ENCODE measurements at places on chromosomes 6 and 20.

DNA sequence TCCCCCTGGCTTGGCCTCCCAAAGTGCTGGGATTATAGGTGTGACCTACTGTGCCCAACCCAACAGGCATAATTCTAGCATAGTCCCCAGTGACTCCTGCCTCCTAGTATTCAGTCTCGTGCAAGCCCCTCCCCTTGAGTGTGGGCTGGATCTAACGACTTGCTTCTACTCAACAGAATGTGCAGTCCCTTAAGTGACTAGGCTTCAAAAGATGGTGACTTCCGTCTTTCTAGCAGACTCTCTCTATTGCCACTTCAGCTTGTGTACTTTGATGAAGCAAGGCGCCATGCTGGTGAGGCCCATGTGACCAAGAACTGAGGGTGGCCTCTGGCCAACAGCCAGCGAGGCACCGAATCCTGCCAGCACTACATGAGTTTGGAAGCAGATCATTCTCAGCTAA lies 109.6 kb upstream of the TRAF3IP2 start:
- no peak for DNase-seq

GRCh38 chr20:20085812-20086211 lies 33.5 kb downstream of the CFAP61 start:
- no peak for DNase-seq

DNA sequence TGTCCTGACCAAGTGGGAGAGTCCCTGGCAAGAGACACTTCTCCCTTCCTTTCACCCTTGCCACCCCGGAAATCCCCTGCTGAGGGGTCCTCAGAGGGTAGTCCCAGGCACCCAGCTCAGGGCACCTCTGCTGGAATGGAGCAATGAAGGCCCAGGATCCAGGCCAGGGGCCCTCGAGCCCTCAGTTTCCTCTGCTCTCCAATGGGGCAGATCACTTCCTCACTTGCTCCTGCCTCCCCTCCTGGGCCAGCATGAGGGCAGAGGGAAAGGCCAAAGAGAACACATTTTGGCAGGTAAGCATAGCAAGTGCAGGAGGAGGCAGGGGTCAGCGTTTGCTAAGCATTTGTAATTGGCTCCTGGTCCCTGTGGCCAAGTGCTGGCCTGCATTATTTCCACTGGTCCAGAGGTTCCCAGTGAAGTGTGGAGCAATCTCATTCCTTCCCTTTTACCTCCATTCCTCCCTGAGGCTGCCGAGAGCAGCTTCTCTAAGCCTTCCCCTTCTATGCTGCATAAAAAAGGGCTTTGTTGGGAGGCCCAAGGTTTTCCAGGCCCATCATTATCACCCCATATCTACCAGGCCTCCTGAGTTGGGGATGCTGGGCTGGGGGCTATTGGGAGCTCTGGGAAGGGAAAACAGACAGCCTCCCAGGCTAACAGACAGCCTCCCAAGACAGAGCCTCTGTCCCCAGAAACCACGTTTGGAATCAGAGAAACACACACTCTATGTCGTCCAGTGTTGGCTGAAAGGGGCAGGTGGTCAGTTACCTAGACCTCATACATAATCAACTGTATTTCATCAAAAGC lies 28.8 kb upstream of the VEGFA start:
- no peak for DNase-seq

DNA sequence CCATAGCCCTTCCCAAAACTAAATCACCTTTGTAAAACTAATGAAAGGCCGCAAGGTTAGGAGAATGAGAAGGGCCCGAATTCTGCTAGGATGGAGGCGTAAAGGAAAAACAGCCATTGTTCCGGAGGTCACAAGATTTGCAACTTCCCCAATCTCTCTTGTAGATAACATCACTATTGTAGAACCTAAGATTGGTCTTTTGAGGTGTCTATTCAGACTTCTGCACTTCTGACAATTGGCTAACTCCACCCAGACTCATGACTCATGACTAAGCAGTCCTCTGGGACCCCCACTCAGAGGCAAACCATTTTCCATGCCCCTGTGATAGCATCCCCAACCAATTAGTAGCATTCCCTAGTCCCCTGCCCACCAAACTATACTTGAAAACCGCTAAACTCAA lies 210.5 kb upstream of the SHLD1 start:
- no peak for DNase-seq

- no peak for DNase-seq
These were observed 1.9 kb upstream of the ZNF831 start for GRCh38 chr20:59161721-59162120.

- no peak for DNase-seq
These were observed 49.6 kb downstream of the TCP11 start for GRCh38 chr6:35091346-35092083.

DNA sequence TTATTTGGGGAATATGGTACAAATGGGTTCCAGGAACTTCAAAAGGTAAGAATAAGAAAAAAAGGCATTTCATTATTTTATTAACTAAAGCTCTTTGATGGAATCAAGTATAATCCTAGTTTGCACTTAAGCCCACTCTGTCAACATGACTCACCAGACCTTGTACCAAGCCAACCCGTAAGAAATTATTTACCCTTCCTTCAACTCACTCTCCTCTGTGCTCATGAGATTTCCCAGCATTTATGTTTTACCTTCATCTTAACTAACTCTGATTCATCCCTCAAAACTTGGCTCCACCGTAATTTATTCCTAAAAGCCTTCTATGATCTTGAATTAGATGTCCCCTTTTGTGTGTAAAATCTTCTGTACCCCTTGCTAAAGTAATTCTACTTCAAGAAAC lies 308.7 kb downstream of the PKHD1 start:
- DNase-seq, result no peak

- no peak for DNase-seq
These were observed 151.6 kb downstream of the PRIM2 start for GRCh38 chr6:57469072-57469471.

DNA sequence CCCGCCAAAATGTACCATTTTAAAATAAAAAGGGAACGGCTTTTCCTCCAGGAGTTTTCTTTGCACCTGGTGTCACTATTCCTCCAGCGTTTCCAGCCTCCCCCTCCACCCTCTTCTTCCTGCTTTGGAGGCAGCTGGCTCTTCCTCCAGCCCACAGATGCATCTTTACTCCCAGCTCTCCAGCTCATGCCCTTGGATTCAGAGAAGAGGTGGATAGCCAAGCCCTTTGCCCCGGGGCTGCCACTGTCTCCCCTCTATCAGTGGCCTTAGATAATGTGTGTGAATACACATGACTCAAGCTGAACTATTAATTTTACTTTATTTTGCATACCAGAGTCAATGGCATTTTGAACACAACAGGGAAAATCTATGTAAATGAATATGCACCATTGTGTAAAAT lies 15.3 kb upstream of the CDH4 start:
- DNase-seq, result no peak

- DNase-seq, result peak; percentile 29
These were observed 1088.2 kb upstream of the CITED2 start for GRCh38 chr6:140462453-140463311.

DNA sequence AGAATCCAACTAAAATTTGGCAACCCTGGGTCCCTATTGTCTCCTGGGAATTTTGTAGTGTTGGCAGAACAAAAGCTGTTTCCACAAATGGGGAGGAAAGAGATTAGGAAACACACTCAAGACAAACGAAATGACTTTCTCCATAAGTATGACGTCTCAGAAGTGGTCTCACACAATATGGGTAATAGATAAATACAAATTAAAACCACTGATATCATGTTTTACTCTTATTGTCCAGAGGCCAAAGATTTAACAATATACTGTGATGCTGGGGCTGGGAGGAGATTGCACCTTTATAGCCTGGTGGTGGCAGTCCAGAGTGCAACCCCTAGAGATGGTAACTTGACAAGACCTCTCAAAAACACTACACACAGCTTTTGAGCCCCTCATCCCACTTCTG lies 18.6 kb downstream of the FKBP1A start:
- DNase-seq, result no peak

DNA sequence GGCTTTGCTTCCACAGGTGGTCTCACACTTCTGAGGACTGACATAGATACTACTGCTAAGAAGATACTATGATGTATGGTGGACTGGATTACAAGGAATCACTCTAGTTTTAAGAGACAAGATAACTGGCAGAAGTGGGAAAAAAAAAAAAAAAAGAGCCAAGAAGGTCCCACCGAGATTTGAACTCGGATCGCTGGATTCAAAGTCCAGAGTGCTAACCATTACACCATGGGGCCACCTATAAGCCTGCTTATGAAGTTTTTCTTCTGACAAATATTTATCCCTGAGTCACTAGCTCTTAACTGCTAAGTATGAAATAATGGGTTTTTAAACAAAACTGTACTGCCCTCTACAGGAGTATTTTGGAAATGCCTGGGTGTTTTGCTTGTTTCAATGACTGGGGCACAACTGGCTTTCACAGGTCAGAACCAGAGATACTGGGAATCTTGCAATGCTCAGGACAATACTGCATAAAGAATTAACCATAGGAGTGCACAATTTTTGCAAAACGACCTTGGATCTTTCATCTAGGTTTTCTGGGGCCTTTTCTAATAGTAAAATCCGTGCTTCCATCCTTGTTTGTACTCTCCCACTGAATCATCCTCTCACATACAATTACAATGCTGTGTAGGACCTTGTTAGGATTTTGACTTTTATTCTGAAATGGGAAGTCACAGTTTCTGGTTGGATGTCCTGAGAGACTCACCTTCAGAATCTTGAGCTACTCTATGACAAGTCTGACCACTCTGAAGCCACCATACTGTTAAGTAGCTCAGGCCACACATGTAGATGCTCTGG lies 116.3 kb downstream of the OR2B2 start:
- peak; percentile 86 for DNase-seq

GRCh38 chr6:140276719-140277118 lies 902.3 kb upstream of the CITED2 start:
- DNase-seq, result no peak

GRCh38 chr6:153538491-153538890 lies 407.4 kb upstream of the RGS17 start:
- DNase-seq, result no peak

DNA sequence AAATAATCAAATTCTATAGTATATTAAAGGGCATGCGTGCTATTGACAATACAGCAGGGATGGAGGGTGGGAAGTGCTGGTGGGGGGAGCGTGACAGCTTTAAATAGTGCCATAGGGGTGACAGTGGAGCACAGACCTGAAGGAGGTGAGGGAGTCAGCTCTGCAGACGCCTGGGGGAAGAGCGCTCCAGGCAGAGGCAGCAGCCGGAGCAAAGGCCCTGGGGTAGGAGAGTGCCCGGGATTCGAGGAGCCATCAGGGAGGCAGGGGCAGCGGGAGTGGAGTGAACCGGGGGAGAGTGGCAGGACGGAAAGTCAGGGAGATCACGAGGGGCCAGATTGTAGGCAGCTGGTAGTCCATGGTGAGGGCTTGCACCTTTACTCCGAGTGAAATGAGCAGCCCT lies 78.4 kb upstream of the CCDC167 start:
- no peak for DNase-seq

GRCh38 chr6:170375661-170376060 lies 69.1 kb downstream of the FAM120B start:
- peak; percentile 32 for DNase-seq

GRCh38 chr6:134667111-134667510 lies 282.8 kb downstream of the ALDH8A1 start:
- DNase-seq, result no peak

- DNase-seq, result no peak
These were observed 50.3 kb downstream of the TRPC4AP start for GRCh38 chr20:35042268-35042667.

- DNase-seq, result no peak
These were observed 35.9 kb downstream of the OPN5 start for GRCh38 chr6:47817749-47818148.

DNA sequence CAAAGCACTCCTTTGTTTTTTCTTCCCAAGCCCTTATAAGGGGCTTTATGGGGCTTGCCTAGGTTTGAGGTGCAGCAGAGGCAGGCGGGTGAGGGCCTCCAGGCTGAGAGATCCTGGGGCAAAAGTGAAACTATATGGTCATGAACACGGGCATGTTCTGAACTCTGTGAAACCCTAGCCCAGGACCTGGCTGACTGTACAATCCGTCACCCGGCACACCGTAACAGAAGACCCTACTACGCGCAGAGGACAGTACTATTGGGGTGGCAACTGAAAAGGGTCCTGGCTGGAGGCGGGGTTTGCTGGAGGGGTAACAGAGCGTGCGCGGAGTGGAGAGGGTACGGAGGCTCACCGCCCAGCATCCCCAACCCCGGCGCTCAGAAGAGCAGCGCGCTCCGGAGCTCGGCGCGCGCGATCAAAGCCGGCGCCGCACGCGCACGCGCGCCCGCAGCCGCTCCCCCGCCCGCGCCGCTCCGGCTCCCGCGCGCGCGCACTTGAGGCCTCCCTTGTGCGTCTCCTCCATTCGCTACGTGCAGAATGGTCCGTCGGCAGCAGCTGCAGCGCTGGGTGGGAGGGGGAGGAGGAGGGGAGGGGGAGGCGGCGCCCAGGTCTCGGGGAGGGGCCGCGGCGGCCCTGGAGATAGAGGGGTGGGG lies 54.2 kb downstream of the MRPL14 start:
- DNase-seq, result peak; percentile 89

GRCh38 chr6:165545806-165546205 lies 117.2 kb downstream of the PDE10A start:
- no peak for DNase-seq

GRCh38 chr6:129694036-129694435 lies 15.9 kb downstream of the ARHGAP18 start:
- DNase-seq, result no peak

- no peak for DNase-seq
These were observed 254.0 kb upstream of the GJE1 start for GRCh38 chr6:141878686-141879085.

DNA sequence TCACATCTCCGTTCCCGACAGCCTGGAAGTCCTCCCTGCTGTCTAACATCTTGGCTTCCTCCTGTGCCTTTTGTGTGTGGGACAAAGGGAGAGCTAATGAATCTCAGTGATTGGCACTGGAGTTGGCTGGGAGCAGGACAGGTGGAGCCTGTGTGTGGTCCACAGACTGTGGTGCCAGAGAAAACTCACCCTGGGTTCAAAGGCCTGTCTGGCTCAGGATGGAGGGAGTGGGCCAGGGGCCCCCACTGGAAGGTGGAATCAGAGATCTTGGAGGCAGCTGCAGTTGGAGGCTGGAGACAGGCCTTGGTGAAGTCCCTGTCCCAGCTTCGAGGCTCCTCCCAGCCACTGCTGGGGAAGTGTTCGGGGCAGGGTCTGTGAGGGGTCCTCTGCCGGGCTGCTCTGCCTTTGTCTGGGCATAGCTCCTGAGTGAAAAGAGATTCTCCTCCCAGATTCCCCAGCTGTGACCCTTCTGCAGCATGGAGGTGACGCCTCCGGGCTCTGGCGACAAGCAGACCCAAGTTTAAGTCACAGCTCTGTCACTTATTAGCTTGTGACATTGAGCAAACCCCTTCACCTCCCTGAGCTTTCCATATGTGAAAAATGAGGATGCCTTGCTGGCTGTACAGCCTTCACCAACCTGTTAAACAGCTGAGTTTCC lies 13.9 kb upstream of the ITPR3 start:
- DNase-seq, result no peak

DNA sequence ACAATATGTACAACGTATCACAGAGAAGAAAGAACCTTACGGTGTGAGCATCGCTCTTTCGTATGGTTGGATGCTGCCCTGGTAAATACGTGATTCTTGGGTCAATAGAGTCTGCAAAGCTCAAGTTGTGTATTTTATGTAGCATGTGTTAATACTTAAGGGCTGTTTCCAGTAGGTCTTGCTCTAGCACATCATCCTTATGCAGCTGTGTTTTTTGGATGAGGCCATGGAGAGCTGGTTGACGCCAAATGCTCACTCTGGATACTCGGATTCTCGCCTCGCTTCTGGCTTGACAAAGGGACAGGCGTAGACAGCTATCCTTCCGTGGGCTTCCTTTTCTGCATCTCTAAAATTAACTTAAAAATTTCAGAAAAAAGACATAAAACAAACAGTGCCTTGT lies 38.9 kb downstream of the SNRNP48 start:
- no peak for DNase-seq

GRCh38 chr20:24453869-24454268 lies 15.6 kb upstream of the SYNDIG1 start:
- no peak for DNase-seq

GRCh38 chr6:46437671-46438221 lies 53.5 kb downstream of the RCAN2 start:
- DNase-seq, result no peak

All from mucosa of gallbladder (tissue), 1 donor.